ENCODE measurements at places on chromosomes 7 and 10. TPM values are rescaled to one million over a fixed set of nuclear protein-coding genes. Genes with fewer than 3 reads are reported as not detected.

DNA sequence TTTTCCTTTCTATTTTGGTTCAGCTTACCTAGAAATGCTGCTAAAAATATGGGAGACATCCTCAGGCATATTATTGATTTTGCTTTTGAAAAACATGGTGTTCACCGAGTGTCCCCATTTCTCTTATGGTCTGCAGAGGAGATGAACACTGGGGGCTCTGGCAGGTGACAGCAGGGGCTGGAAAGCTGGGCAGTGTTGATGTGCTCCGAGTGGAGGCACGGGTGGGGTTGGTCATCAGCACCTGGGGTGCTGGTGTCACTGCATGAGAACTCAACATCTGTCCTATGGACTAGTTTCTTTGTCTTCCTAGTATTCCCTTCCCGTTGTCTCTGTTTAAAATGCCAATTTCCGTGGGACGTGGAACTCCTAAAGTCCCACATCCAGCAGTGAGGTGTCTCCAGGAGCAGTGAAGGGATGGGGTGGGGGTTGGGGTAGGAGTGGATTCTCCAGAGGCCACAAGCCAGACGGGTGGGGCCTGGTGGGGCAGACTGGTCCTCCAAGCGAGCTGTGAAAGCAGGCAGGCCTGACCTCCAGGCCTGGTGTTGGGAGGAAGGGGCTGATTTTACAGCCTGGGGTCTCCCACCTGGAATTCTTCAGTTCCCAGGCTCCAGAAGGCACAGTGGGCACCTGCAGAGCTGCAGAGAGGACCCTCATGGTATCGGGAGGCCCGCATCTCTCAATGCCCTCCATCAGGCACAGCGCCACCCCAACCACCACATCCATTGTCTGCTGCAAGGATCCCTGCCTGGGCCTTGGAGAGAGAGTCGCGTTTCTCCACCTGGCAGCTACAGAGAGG is 24.4 kb downstream of the ZNF775 start:
- peaks cover 46% of the 10 kb centered on the region for H3K4me1 ChIP-seq
- no peak for DNase-seq
- H3K4me3 ChIP-seq: no peak overlapping the region
- H3K27me3 ChIP-seq: no peaks in the 10 kb centered on the region
- H3K36me3 ChIP-seq: no peaks in the 10 kb centered on the region

- H3K27ac ChIP-seq: no peak overlapping the region
- no peak for DNase-seq
- H3K4me1 ChIP-seq: no peaks in the 10 kb centered on the region
Measured at GRCh38 chr10:14173706-14174594, 156.8 kb downstream of the FRMD4A start.

GRCh38 chr10:128929131-128929530 is 537.9 kb upstream of the MGMT start:
- no peaks in the 10 kb centered on the region for H3K36me3 ChIP-seq
- peaks cover 25% of the 10 kb centered on the region for H3K27me3 ChIP-seq
- no peak for DNase-seq
- no peak overlapping the region for H3K27ac ChIP-seq

DNA sequence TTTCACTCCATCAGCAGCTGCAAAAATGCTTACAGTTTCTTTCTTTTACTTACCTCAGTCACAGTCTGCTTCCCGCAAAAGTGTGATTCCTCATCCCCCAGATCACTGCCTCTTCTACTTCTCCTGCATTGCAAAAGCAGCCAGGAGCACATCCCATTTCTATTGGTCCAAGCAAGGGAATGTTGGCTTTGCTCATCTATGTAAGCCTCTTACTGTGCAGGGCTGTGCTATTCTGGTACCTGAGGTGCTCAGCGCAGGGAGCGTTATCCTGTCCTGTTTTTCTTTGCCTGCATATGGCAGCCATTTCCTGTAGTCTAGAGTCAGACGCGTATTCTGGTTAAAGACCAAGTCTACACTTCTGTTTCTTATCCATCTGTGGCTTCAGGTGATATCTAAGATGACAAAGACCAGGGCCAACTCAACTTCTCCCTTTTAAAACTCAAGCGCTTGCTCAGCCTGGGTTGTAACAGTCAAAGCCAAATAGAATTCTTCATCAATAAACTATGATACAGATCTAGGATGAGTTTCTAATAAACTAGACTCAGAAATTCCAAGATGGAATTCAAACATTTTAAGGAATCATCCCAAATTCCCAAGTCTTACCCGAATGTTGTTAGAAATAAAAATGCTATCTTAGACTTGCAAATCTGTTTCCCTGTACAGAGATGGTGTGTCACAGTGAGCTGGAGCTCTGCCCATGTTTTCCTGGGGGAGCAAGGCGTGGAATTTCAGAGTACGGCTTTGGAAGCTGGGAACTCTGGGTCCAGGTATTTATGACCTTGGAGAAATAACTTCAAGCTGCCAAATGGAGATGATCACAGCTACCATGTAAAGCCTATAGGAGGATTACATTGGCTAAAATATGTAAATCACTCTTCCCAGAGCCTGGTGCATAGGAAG is 6.1 kb upstream of the RBM17 start:
- H3K36me3 ChIP-seq: no peaks in the 10 kb centered on the region
- DNase-seq: no peak
- H3K4me3 ChIP-seq: no peak overlapping the region
- no peak overlapping the region for H3K27ac ChIP-seq
- no peaks in the 10 kb centered on the region for H3K4me1 ChIP-seq

DNA sequence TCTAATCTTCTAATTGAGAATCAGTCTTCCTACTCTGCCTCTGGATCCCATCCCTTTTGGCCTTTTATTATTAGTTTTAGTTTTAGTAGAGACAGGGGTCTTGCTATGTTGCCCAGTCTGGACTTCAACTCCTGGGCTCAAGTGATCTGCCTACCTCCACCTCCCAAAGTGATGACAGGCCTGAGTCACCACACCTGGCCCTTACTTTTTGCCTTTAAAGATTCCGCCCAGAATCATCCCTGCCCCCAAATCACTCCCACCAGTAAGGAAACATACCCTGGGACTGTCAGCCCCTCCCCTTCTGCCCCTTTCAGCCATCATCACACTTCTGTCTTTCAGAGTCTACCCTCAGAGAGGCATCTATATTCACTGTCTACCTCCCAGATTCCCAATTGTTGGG is 18.7 kb downstream of the KPNA7 start:
- H3K27me3 ChIP-seq: no peaks in the 10 kb centered on the region
- no peak overlapping the region for H3K4me3 ChIP-seq
- no peak overlapping the region for H3K27ac ChIP-seq
- H3K4me1 ChIP-seq: peaks cover 15% of the 10 kb centered on the region

GRCh38 chr7:140093375-140093774 is 30.6 kb upstream of the PARP12 start:
- no peaks in the 10 kb centered on the region for H3K4me1 ChIP-seq
- no peaks in the 10 kb centered on the region for H3K36me3 ChIP-seq
- no peak overlapping the region for H3K27ac ChIP-seq
- no peak overlapping the region for H3K4me3 ChIP-seq

DNA sequence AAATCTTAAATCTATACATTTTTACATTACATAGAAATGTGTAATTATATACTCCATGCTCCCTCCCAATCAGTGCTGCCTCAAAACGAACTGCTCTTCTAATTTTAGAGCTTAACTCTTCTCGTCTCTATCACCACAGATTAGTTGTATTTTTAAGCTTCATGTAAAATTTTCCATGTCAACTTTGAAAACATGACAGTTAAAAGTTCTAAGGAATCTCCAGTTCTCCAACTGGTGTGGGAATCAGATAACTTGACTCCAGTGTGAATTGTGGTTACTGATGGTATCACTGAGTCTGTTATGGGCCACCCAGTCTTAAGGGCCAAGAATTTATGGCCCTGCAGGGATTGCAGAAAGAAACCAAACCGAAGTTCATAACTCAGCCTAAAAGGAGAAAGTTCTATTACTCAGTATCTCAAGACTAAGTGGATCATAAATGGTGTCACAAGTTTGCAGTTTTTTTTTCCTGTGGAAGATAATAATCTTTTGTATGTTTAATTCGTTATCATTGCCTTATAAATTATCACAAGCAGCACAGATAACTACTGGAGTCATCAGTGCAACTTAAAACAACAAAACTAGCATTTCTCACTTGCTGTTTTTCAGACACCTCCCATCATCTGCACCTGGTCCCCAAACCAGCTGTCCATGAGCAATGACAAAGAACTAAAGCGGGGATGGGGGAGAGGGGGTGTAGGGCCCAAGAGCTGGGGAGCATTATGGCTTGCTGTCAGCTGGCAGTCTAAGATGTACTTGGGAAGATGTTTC is 31.5 kb upstream of the KMT2E start:
- H3K27me3 ChIP-seq: no peaks in the 10 kb centered on the region
- peaks cover 35% of the 10 kb centered on the region for H3K4me1 ChIP-seq
- DNase-seq: no peak
- H3K27ac ChIP-seq: no peak overlapping the region
- peaks cover 9% of the 10 kb centered on the region for H3K36me3 ChIP-seq
- no peak overlapping the region for H3K4me3 ChIP-seq

- DNase-seq: no peak
- peaks cover 11% of the 10 kb centered on the region for H3K4me1 ChIP-seq
- H3K4me3 ChIP-seq: no peak overlapping the region
Measured at GRCh38 chr7:84538268-84538667, 343.7 kb upstream of the SEMA3A start.

- no peaks in the 10 kb centered on the region for H3K27me3 ChIP-seq
- peaks cover 44% of the 10 kb centered on the region for H3K4me1 ChIP-seq
- peak; percentile 72 for DNase-seq
- peak within 1 kb of the TSS; percentile 68 for H3K27ac ChIP-seq
- no peaks in the 10 kb centered on the region for H3K36me3 ChIP-seq
Measured at GRCh38 chr10:124744102-124745050, at the start of gene FAM53B. TSS of gene FAM53B (minus strand) at chr10:124744378. CDS start at chr10:124706713, 37,665 bp downstream.

DNA sequence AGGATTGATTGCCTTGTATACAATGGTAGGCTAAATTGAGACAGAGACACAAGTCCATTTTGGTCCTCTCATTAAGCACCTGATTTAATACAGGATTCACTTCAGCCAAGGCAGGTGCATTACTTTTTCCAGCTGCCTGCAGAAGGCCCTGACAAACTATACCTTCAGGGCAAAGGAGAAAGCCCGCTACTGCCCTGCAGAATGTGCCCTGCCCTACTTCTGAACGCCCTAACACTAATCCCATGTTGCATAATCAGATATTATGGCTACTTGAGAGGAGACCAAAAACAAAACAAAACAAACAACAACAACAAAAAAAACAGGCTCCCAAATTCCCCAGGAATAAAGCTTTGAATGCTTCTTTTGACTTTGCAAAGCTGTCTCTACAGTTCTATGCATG is 116.9 kb upstream of the ABI1 start:
- no peaks in the 10 kb centered on the region for H3K4me1 ChIP-seq
- H3K4me3 ChIP-seq: no peak overlapping the region
- DNase-seq: no peak
- H3K36me3 ChIP-seq: no peaks in the 10 kb centered on the region
- H3K27ac ChIP-seq: no peak overlapping the region
- H3K27me3 ChIP-seq: no peaks in the 10 kb centered on the region

- no peak overlapping the region for H3K4me3 ChIP-seq
- no peak overlapping the region for H3K27ac ChIP-seq
- no peaks in the 10 kb centered on the region for H3K27me3 ChIP-seq
- no peaks in the 10 kb centered on the region for H3K36me3 ChIP-seq
- no peak for DNase-seq
- peaks cover 41% of the 10 kb centered on the region for H3K4me1 ChIP-seq
Measured at GRCh38 chr10:71857934-71858890, 7.2 kb upstream of the PSAP start.

GRCh38 chr7:65980478-65981250 is 1.3 kb downstream of the GUSB start:
- H3K27me3 ChIP-seq: no peaks in the 10 kb centered on the region
- H3K4me1 ChIP-seq: peaks cover 25% of the 10 kb centered on the region
- H3K4me3 ChIP-seq: peak overlapping the region; percentile 80

GRCh38 chr7:5143106-5143505 is 46.9 kb upstream of the WIPI2 start:
- H3K27ac ChIP-seq: no peak overlapping the region
- no peaks in the 10 kb centered on the region for H3K36me3 ChIP-seq
- peaks cover 19% of the 10 kb centered on the region for H3K27me3 ChIP-seq
- no peaks in the 10 kb centered on the region for H3K4me1 ChIP-seq
- no peak for DNase-seq

DNA sequence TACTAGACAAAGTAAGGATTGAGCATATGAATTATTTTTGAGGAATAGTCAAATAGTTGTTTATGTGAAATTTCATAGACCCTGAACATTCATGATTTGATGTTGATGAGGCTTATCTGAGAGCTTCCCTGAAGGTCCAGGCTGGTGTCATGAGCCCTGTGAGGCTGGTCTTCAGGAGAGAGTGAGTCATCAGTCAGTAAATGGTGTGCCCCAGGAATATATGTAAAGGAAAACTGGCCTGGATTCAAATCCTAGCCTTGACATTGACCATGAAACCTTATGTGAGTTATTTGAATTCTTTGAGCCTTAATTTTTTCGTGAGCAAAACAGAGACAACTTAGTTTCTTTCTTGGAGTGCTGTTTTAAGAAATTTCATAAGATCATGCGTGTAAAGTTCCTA is 6.2 kb downstream of the TMEM236 start:
- no peak overlapping the region for H3K27ac ChIP-seq
- H3K36me3 ChIP-seq: no peaks in the 10 kb centered on the region
- H3K27me3 ChIP-seq: no peaks in the 10 kb centered on the region

- H3K36me3 ChIP-seq: peaks cover 44% of the 10 kb centered on the region
- peak overlapping the region; percentile 96 for H3K4me3 ChIP-seq
Measured at GRCh38 chr7:130912082-130912861, 178.3 kb upstream of the KLF14 start.

DNA sequence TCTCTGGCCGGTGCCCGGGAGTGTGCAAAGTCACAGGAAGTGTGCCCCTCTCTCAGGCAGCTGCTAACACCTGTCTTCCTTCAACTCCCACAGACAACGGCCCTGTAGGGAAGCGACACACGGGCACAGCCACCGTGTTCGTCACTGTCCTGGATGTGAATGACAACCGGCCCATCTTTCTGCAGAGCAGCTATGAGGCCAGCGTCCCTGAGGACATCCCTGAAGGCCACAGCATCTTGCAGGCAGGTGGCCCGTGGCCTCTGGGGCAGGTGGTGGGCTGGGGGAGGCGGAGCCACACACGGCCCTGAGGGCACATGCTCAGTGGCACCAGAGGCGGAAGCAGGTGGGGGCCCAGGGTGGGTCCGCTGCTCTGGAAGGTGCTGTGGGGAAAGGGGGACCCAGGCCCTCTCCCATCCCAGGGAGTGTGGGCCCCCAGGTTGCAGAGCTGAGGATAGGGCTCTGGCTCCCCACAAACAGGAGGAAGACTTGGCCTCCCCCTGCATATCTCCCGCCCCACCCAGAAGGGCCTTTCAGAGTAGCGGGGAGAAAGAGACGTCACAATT is 6.9 kb downstream of the C10orf105 start:
- no peaks in the 10 kb centered on the region for H3K27me3 ChIP-seq
- peaks cover 20% of the 10 kb centered on the region for H3K4me1 ChIP-seq
- no peak overlapping the region for H3K27ac ChIP-seq
- no peak for DNase-seq
- H3K36me3 ChIP-seq: no peaks in the 10 kb centered on the region
- no peak overlapping the region for H3K4me3 ChIP-seq

The SPOCK2 gene
- 5.3 TPM for total RNA-seq

The ERLIN1 gene
- total RNA-seq: 24.9 TPM

The CCL24 gene
- not detected for total RNA-seq

The TLX1 gene
- total RNA-seq: not detected

The SCIN gene
- 0.92 TPM for total RNA-seq

The CYP2C8 gene
- not detected for total RNA-seq

The HEPACAM2 gene
- total RNA-seq: not detected

The LEP gene
- not detected for total RNA-seq

The YAE1 gene
- total RNA-seq: 22.3 TPM

The LLCFC1 gene
- not detected for total RNA-seq

The TECTB gene
- total RNA-seq: not detected

Data from PC-9 (cell line).